ENCODE measurements at places on chromosomes 3 and 15. TPM values are rescaled to one million over a fixed set of nuclear protein-coding genes. Genes with fewer than 3 reads are reported as not detected.

PLA2G4E gene
- not detected for total RNA-seq

- no peak for DNase-seq
These were observed 100.2 kb downstream of the FMN1 start for GRCh38 chr15:33094336-33094735.

DNA sequence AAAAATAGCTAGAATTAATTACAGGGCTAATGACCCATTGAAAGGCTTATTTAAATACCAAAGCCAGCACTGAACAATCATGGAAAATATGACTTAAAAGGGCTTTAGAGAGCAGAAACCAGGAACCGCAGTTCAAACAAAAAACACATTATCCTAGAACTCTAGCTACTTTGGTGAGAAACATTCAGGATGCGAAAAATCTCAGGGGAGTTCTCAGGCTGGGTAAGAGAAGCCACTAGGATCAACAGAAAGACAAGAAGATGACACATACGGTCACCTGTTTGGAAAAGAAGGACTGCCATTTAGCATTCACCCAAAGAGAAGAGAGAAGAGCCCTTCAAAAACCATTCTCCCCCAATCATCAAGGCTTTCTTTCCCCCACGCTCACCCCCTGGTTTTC lies 75.6 kb upstream of the ICE2 start:
- DNase-seq: no peak

SLC9C1 gene
- total RNA-seq: not detected

ARNT2 gene
- 30.0 TPM for total RNA-seq

DNA sequence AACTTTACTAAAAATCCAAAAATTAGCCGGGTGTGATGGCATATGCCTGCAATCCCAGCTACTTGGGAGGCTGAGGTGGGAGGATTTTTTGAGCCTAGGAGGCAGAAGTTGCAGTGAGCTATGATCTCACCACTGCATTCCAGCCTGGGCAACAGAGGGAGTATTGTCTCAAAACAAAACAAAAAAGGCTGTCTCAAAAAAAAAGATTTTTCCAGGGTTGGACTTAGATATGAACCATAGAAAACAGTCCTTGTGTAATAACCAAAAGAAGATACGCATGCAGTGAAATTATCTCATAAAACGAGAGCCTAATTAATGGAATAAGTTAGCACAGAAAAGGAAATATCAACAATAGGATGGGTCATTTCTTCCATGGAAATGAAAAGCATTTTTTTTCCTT lies 320.4 kb upstream of the RASGRP1 start:
- no peak for DNase-seq

APEH gene
- total RNA-seq: 98.8 TPM

- no peak for DNase-seq
These were observed 306.8 kb downstream of the NTRK3 start for GRCh38 chr15:87949575-87950223.

ATP13A4 gene
- not detected for total RNA-seq

CHSY1 gene
- 36.8 TPM for total RNA-seq

GRCh38 chr15:94736236-94736635 lies 504.9 kb downstream of the MCTP2 start:
- DNase-seq: no peak

CTDSPL2 gene
- 75.3 TPM for total RNA-seq

- DNase-seq: no peak
These were observed 502.9 kb downstream of the ROBO1 start for GRCh38 chr3:79264892-79265291.

DNA sequence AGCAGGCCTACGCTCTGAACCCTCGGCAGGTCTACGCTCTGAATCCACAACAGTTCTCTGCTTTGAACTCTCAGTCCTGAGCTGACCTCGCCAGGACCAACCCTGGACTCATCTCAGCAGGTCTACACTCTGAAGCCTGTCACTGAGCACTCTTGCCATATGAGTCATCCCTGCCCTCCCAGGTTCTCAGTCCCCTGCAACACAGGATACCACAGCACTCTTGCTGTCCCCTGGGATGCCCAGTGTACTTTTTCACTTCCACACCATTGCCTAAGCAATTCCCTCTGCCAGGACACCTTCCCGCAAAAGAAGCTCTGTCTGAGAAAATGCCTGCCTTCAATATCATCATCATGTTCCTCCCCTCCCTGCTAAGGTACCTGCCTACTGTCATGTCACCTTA lies 42.0 kb downstream of the NUP210 start:
- peak; percentile 52 for DNase-seq

GRAMD1C gene
- total RNA-seq: 1.2 TPM

GRCh38 chr3:146227486-146227885 lies 23.4 kb downstream of the PLSCR4 start:
- no peak for DNase-seq

- no peak for DNase-seq
These were observed 11.8 kb upstream of the FAM174B start for GRCh38 chr15:92667287-92667904.

DNA sequence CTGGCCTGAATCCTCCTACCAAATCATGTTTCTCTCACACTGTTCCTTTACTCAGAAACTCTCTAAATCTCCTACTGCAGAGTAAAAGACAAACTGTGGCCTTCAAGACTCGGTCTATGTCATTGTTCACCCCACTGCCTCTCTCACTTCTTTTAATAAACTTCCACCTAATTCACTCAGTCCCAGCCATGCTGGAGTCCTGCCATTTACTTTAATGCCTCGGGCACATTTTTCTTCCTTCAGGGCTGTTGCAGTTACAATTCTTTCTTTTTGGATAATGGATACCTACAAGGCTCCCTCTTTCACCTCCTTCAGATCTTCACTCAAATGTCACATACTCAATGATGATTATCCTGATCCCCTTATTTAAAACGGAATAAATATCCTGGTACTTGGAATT lies 955.6 kb downstream of the ROBO1 start:
- no peak for DNase-seq

TFDP2 gene
- 146 TPM for total RNA-seq

- DNase-seq: no peak
These were observed 39.6 kb downstream of the DPH6 start for GRCh38 chr15:35506272-35506870.

DNA sequence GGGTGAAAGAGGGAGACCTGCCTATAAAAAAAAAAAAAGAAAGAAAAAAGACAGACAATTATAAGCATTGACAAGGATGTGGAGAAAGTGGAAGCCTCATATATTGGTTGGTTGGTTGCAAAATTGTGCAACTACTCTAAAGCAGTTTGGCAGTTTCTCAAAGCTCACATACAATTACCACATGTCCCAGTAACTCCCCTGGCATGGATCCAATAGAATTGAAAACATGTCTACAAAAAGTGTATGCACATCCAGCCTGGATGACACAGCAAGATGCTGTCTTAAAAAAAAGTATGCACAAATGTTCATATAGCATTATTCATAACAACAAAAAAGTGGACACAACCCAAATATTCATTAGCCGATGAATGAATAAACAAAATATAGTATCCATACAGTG lies 19.5 kb downstream of the SETMAR start:
- no peak for DNase-seq

- peak; percentile 66 for DNase-seq
These were observed 574 bp downstream of the NGRN start for GRCh38 chr15:90266061-90266431.

DNA sequence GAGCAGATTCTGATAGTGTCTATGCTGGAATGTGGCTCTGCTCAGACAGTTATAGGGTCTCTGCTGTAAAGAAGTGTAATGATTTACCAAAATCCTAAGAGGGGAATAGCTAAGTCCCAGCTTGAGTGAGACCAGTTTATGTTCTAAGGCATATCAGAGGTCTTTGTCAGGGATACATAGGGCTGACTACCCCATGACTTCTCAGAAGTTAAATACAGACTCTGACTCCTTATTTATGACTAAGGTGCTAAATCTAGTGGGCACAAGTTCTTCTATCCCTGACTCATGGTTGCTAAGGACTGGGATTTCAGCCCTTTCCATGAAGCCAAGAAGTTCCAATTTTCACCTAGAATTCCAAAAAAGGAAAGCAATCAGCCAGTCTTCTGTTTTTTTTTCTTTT lies 192.6 kb upstream of the POU1F1 start:
- DNase-seq: peak; percentile 29

IL17RE gene
- total RNA-seq: 0.29 TPM

GRCh38 chr3:41893977-41894376 lies 67.9 kb downstream of the ULK4 start:
- DNase-seq: peak; percentile 46

EOMES gene
- total RNA-seq: not detected

SCAANT1 gene
- total RNA-seq: not detected

- no peak for DNase-seq
These were observed 16.2 kb downstream of the FYCO1 start for GRCh38 chr3:45979378-45979777.

DNA sequence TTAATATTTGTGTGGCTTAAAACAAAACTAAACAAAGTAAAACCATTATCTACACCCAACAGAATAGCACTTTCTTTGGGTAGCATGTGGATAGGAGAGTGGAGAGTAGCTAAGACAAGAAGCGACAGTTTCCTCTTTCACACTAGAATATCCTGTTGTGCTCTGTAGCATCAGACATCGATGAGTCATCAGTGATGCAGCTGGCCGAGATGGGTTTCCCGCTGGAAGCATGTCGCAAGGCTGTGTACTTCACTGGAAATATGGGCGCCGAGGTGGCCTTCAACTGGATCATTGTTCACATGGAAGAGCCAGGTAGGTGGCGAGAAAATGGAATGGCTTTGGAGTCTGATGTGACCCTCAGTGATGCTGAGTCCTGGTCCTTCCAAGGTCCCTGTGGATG lies 108.1 kb downstream of the USP13 start:
- DNase-seq: no peak

GRCh38 chr15:84586696-84587095 lies 14.1 kb upstream of the ZSCAN2 start:
- DNase-seq: no peak

- no peak for DNase-seq
These were observed 194.0 kb downstream of the ITPR1 start for GRCh38 chr3:4687167-4687566.

GRCh38 chr3:128263946-128264345 lies 110.7 kb downstream of the EEFSEC start:
- DNase-seq: no peak

- no peak for DNase-seq
These were observed 169.4 kb downstream of the CHST2 start for GRCh38 chr3:143288944-143289343.

DNA sequence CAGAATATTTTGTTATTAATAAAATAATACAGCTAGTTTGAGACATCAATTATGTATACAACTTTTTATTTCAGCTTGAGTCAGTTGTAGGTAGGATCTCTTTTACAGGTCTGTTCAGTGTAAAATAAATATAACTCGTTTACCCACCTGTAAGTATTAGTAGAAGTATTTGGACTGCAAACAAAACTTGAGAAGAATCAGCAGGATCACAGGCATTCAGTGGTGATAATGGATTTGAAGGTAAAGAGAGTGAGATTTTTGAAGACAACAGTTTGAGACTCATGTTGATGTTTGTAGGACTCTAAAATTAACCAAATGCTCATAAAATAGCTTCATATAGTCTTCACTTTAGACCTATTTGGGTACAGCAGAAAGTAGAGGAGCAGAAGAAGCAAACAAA lies 35.5 kb upstream of the CCNB2 start:
- DNase-seq: peak; percentile 49

SPRED1 gene
- total RNA-seq: 32.6 TPM

ANKRD63 gene
- not detected for total RNA-seq
